ENCODE measurements at places on chromosomes 12 and 14. TPM values are rescaled to one million over a fixed set of nuclear protein-coding genes. Genes with fewer than 3 reads are reported as not detected.

DNA sequence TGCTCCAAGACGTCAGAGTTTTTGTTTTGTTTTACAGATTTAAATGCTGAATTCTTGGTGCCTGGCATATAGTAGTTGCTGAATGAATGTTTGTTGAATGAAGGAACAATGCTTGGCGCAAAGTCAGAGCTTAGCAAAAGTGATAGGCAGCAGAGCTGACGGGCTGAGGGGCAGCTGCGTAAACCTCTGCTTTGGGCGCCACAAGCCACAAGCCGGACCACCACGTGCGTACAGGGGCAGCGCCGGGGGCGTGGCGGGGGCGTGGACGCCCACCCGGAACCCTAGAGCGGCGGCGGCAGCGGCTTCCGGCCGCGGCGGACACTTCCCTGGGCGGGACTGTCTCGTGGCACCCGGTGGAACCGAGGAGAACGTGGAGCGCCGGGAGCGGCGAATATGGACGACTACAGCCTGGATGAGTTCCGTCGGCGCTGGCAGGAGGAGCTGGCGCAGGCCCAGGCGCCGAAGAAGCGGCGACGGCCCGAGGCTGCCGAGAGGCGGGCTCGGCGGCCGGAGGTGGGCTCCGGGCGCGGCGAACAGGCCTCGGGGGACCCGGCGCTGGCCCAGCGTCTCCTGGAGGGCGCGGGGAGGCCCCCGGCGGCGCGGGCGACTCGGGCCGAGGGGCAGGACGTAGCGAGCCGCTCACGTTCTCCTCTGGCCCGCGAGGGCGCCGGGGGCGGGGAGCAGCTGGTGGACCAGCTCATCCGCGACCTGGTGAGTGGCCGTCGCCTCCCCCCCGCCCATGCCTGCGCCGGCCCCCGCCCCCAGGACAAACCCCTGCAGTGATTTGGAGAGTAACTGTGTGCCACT, at the start of gene FBXW8:
Gene FBXW8 (plus strand): TSS at position 306 of the 807 bp plus-strand sequence. CDS start 88 bp downstream, at position 394.
- peak; percentile 29 for DNase-seq

The NTN4 gene
- total RNA-seq, result 9.4 TPM

The RNU7-1 gene
- not detected for total RNA-seq

DNA sequence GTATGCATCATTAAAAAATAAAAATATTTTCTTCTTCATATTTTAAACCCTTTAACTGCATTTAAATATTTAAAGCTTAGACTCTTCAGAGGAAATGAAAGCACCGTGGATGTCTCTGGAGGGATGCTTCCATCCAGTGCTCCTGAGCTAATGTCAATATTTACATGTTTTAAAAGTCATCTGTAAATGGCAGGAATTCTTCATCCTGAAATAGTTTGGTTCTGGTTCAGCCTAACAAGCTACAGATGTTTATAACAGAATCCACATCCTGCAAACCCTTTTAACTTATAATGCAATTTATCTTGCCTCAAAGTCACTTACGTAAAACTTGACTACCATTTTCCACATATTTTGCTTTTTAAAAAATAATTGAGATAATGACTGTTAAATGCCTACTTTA, 1207.3 kb downstream of the SLC16A7 start:
- no peak for DNase-seq
